Activated CD8-positive, alpha-beta memory T cell treated with anti-CD3 and anti-CD28 coated beads, Interleukin-2, amount 50 U/mL, for 48 hours (primary cell): ENCODE measurements at places on chromosomes 12 and 14.

GRCh38 chr12:109952160-109952858 is 43.9 kb downstream of the GIT2 start:
- no peak for DNase-seq

- no peak for DNase-seq
These were observed 76.3 kb upstream of the MAP1LC3B2 start for GRCh38 chr12:116482859-116483258.

- DNase-seq = no peak
These were observed 706.9 kb upstream of the TMEM132C start for GRCh38 chr12:127560041-127560478.

DNA sequence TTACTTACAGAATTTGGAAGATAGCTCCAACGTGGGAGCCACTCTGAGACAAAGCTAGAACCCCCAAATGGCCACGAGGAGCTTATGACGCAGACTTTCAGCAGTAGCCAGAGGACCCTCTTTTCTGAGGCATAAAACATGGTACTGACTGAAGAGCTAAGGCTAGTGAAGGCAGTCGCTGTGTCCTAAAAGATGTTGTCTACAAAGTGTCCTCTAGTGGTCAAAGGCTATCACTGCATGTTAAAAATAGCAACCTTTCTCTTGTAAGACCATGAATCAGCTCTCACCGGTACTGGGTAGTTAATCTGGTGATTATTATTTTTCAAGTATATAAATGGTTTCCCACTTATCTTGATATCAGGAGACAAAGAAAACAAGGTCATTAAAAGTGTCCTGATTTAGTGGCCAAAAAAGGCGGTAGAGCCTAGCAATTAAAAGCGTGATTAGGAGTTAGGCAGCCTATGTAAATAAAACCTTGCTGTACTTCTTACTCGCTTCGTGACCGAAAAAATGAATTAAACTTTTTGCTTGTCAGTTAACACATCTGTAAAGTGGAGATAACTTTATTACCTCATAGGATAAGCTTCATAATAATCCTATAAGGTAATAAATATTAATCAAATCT is 47.0 kb upstream of the LGR5 start:
- DNase-seq = no peak

DNA sequence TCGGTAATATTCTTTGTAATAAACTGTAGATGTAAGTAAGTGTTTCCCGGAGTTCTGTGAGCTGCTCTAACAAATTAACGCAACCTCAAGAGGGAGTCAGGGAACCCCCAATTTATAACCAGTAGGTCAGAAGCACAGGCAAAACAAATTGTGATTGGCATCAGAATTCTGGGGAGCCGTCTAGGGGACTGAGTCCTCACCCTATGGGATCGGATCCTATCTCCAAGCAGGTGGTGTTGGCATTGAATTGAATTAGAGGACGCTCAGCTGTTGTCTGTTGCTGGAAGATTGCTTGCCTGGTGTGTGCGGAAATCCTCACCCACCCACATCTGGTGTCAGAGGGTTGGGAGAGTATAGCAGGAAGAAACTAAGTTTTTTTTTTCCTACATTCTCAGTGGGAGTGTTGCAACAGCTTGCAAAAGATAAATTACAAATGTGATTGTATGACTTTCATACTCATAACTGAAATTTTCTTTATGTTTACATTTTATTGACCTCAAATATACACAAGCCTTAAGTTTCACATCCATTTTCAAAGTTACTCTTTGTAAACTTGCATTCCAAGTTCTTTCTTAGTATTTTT is 5.5 kb downstream of the TMEM52B start:
- DNase-seq = no peak
